Smooth muscle cell of the brain vasculature (primary cell): ENCODE measurements at places on chromosomes 7 and 10.
A peak's percentile ranks its signal among the peaks of the same experiment; 100 is the strongest.

DNA sequence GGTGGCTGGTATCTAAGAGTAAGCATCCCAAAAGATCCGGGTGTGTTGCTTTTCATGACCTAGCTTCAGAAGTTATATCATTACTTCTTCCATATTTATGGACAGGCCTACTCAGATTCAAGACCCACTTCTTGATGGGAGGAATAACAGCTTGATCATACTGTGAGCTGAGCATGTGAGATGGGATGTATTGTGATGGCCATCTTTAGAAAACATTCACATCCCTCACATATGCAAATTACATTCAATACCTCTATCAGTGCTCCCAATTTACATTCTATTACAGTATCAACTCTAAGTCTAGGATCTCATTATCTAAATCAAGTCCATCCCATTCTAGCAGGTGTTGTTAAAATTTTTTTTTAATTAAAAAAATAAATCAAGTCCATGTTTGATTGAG, 99.8 kb upstream of the OIT3 start:
- DNase-seq: no peak

GRCh38 chr7:34011696-34012095, 106.4 kb downstream of the BMPER start:
- DNase-seq: no peak

DNA sequence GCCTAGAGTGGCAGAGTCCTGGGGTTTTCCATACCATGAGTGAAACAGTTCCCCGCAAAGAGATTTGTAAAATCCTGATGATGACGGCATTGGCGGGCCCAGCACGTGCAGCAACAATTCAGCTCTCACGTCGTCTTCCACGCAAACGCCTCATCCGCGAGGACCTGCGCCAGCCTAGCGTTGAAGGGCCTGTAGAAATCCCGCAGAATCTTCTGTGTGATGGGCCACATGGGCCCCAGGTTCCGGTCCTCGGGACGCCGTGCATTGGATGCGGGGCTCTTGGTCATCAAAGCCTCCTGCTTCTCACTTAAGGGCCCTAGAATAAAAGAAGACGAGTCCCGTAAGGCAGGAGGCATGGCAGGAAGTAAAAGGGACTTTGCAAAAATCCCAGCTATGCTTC, 83.4 kb downstream of the CHST15 start:
- DNase-seq: no peak

- no peak for DNase-seq
Measured at GRCh38 chr10:64096941-64097340, 575.7 kb downstream of the REEP3 start.

DNA sequence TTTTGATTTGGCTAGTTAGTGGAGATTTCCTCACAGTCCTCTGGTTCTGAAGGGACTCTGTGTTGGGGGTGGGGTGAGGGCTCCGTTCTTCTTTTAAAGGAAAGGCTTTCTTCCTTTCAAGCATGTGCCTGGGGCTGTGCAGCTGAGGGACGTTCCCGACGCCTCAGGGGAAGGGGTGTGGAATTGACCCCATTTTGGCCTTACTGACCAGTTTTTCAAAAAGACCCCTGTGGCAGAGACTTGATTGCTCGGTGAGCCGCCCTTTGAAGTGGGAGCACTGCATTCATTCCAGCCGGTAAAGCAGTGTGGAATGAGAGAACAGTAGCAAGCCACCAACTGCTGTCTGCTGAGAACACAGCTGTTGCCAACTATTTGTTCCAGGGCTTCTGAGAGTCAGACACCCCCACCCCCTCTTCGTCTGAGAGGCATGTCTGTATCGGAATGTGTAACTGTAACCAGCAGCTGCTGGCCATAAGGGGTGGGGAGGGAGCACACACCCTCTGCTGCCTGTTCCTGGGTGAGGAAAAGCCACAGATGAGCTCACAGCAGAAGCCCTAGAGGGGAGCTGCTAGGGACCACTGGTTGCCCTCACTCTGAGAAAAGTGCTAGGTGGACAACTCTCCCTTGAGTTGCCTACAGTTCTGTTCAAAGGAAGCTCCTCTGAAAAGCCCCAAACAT, 33.2 kb downstream of the WBP1L start:
- peak; percentile 88 for DNase-seq

DNA sequence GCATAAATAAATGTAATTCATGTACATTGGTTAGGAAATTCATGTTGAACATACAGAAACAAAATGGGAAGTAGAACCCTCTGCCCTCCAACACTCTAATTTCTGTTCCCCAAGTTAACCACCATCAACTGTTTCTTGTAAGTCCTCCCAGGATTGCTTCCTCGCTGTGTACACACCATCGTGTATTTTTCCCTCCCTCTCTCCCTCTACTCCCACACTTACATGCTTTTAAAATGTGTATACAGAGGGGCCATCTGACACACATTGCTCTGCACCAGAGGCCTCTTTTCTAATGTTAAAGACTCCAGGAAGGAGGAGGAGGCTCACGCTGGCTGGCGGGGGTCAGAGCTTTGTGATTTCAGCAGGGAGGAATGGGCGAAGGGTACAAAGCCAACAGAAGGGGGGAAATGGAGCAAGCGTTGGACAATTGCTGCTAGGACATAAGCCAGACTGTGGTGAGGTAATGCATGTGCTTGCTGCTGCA, 1.9 kb upstream of the EPHA1 start:
- no peak for DNase-seq

- no peak for DNase-seq
Measured at GRCh38 chr10:80497187-80498077, 40.3 kb upstream of the SH2D4B start.

GRCh38 chr10:103638948-103639347, 145.4 kb downstream of the NEURL1 start:
- DNase-seq: no peak

DNA sequence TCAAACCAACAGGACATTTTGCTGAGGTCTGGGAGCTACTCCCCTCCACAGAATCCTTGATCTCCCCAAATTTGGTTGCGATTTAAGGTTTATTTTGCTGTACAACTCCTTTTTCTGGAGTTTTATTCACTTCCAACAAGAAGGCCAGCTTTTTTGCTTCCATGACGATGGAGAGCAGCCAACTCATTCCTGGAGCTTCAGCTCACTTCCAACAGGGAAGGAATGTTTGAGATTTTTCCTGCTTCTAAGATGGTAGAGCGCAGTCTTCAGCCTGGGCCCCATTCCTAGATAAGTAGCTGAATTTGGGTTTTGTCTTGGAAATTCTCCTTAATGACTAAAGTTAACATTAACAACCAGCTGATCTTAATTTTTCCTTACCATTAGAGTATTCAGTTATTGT, 30.9 kb upstream of the CREB3L2 start:
- no peak for DNase-seq

DNA sequence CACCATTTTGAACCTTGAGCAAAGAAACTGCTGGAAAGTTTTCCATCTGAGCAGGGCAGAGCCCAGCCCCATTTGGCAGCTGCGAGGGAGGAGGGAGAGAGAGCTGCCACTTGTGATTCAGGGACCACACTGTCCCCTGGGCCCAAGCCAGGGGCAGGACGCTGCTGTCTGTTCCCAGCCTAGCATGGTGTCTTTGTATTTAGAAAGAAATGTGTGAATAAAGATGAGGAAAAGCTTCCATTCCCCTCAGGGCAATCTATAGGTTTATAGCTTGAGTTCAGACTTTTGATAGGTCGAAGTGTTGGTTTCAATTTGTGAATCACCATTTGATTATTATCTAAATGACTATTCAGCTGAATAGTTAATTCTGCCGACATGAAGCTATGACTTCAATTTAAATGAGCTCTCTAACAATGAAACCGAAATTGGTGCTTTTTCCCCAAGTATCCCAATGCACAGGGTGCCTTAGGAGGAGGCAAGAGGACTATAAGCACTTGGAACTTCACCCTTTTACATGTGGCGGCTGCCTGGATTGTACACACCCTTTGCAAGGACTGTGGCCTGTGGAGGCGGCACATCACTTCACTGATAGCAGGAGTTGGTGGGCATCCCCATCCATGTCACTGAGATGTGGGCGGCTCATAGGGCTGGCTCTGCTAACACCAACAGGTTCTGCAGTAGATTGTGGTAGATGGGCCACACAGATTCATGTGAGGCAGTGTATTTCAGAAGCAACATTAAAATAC, 223.5 kb downstream of the CCDC3 start:
- no peak for DNase-seq

DNA sequence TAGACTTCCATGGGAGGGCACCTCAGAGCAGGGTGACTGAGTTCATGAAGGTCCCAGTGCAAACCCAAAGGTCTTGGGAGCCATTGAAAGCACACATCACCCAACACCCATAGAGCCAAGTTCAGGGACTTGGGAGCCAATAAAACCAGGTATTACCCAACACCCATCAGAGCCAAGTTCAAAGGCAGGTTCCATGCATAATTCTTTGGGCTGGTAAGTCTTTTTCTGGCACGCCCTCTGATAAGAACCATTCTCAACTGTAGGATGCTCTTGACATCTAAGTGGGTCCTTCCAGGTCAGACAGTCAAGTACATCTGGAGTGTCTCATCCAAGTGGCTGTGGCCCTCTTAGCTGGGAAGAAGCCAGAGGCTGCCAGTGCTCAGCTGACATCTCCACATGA, 63.2 kb downstream of the EBF3 start:
- no peak for DNase-seq

DNA sequence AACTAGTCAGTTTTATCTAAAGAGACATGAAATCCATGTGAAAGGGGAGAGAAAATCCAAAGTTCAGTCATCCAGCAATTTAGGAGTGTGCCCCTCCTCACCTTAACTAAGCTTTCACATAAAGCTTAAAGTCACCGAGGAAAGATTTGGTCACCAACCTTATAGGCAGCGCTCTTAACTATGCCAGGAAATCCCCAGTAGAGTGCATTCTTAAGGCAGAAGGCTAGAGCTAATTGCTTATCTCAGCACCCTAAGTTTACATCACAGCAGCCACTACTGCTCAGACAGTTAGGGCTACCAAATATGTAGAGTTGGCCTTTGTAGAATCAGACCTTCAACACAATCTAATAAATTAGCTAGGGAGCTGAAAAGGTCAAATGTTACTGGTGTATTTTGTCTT, 47.9 kb downstream of the MTPN start:
- no peak for DNase-seq

DNA sequence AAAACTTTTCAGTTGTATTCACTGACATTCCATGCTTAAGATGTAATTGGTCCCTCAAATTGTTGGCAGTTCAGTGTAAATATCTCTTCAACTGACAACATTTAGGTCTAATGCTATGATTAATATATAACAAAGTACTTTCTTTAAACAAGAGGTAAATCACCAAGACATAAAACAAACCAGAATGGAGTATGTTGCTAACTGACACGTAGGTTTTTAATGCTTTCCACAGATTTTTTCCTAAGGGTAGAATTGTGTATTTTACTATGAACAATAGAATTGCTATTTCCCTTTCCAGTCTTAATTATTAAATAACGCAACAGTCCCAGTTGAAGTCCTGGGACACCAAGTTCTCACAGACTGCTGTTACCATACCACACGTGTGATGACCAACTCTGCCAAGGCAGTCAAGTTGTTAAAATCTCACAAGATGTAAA, 4.1 kb downstream of the JCAD start:
- no peak for DNase-seq

- DNase-seq: no peak
Measured at GRCh38 chr7:4794591-4795350, 19.3 kb downstream of the AP5Z1 start.

- DNase-seq: no peak
Measured at GRCh38 chr7:41887416-41887815, 184.5 kb upstream of the INHBA start.

DNA sequence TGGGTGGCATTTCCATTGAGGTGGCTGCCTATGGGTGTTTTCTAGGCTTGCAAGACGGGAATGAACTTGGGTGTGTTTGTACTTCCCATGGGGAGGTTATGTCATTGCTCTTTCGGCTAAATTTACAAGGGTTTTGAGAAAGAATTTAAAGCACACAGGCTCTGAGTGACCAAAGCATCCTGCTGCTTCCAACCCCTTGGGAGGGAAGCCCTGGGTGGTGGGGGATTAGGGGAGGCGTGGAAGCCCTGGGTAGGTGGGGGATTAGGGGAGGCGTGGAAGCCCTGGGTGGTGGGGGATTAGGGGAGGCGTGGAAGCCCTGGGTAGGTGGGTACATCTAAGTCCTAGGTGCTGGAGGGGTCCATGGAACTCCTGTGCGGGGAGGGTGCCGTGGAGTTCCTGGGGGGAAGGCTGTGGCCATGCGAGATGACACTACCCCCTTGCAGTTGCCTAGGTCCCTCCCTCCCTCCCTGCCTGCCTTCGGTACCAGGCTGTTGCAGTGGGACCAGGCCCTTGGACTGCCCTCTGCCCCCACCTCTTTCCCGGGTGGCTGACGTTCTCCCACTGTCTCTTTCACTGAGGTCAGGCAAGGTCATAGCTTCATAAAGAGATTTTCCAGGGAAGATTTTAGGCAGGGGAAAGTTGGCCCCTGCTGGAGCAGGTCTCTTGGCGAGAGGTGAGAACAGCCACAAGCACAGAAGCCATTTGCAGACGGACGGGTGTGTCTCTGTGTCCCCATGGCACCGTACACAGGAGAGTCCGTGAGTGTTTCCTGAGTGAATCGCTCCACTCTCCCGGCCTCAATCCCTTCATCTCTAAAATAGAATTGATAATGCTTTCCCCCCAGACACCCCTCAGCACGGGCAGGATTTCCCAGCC, 19.5 kb downstream of the PRF1 start:
- no peak for DNase-seq

DNA sequence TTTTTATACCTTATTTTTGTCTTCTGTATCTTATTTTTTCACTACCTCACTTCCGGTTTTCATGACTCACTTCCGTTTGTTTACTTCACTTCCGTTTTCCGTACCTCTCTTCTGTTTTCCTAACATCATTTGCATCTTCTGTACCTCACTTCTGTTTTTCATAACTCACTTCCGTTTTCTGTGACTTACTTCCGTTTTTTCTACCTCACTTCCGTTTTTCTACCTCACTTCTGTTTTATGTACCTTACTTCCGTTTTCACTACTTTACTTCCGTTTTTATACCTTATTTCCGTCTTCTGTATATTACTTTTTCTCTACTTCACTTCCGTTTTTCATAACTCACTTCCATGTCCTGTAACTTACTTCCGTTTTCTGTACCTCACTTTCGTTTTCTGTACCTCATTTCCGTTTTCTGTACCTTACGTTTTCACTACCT, 492.5 kb upstream of the AKR1E2 start:
- no peak for DNase-seq

DNA sequence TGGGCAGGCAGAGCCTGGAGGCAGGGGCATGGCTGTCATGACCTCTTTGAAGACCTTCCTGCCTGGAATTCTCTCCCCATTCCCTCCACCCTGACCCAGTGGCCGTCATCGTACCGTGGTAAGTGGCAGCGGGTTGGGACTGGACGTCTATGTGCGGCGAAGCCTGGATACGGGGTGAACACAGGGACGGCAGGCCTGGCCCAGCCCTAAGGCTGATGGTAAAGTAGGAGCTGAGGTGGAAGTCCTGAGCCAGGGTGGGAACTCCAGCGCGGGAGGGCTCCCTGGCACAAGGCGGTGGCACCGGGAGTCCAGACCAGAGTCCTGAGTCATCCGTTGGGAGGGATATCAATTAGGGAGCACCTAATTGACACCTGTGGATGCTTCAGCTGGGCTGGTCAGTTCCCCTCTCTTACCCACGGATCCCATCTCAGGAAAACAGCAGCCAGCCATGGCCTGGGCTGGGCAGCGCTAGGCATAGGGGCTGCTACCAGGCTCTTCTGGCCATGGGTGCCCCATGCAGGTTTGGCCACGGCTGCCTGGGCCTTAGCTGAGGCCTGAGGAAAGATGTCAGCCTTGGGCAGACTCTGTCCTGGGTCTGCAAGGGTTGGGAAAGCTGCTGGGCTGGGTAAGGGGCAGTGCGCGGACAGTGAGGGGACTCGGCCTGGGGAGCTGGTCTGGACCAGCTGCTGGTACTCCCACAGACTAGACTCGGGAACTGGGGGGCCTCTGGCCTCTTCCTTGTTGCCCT, 3.3 kb downstream of the PPIF start:
- DNase-seq: no peak
